Activated CD4-positive, CD25-positive, alpha-beta regulatory T cell treated with anti-CD3 and anti-CD28 coated beads, Interleukin-2, amount 50 U/mL, for 16 hours (primary cell): ENCODE measurements at places on chromosomes 2 and 18.

DNA sequence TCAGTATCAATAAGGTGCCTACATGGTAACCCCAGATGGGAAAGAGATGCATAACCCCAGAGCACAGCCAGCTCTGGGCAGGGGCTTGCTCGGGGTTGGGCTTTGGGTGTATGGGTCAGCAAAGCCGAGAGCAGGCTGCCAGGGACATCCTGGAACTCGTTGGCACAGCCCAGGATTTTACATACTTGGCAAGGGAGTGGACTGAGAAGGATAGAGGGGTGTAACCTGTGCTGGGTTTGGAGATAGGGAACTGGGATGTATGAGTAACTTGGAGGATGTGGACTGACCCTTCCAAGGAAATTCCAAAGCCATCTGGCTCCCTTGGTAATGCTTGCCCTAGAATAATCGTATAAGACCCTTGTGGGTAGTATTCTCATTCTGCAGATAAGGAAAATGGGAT lies 44.2 kb downstream of the GPR39 start:
- no peak for DNase-seq

- no peak for DNase-seq
Observed at GRCh38 chr18:33677891-33678290, 99.9 kb downstream of the ASXL3 start.

GRCh38 chr2:97918818-97919217 lies 76.9 kb downstream of the TMEM131 start:
- no peak for DNase-seq

DNA sequence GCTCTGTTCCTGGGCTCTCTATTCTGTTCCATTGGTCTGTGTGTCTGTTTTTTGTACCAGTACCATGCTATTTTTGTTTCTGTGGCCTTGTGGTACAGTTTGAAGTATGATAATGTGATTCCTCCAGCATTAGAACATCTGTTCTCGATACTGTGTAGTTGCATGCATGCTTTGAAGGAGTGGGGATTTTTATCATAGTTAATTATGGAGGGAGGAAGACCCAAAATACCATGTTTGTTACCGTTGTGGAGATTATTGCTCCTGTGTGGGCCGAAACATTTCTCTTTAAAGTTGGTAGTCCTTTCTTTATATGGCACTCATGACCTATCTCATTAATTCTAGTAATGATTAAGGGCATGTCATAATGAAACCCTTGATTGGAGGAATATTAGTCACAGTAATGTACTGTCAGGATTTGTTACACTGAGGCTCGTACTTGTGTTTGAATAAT lies 87.6 kb downstream of the TTC27 start:
- DNase-seq: no peak

- DNase-seq: no peak
Observed at GRCh38 chr2:112643488-112643887, 2.3 kb upstream of the SLC20A1 start.

DNA sequence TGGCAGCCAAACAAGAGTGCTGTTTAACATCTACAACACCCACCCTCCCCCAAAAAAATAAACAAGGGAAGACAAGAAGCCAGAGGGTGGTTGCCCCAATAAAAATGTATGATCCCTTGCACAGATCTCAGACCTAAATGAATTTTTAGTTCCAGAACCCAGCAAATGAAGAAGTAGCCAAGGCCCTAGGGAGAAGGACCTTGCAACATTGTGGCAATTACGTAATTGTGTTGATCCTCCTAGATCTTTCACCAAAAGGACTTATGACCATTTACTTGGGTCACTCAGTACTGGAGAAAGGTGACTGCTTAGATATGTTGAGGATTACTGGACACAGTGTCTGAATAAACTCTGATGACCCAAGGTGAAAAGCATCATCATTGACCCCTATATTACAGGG lies 1393.8 kb downstream of the LRP1B start:
- DNase-seq: no peak

DNA sequence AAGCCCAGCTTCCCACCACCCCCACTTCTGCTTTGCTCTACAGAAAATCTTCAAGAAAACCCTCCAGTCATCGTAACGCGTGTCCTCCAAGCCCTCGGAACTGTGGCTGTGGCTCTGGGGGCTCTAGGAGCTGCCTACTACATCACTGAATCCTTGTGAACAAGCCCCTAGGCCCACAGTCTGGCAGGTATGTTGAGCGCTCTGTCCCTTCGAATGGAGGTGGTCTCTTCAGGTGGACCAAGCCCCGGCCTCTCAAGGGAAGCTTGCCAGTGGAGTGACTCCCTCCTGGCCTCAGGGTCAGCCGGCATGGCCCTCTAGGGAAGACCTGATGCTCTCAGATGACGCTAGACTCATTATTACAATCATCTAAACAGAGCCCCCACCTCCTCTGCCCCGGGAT lies 6.7 kb downstream of the SPATA3 start:
- no peak for DNase-seq

- no peak for DNase-seq
Observed at GRCh38 chr2:232236200-232236599, 142.4 kb upstream of the ALPP start.

DNA sequence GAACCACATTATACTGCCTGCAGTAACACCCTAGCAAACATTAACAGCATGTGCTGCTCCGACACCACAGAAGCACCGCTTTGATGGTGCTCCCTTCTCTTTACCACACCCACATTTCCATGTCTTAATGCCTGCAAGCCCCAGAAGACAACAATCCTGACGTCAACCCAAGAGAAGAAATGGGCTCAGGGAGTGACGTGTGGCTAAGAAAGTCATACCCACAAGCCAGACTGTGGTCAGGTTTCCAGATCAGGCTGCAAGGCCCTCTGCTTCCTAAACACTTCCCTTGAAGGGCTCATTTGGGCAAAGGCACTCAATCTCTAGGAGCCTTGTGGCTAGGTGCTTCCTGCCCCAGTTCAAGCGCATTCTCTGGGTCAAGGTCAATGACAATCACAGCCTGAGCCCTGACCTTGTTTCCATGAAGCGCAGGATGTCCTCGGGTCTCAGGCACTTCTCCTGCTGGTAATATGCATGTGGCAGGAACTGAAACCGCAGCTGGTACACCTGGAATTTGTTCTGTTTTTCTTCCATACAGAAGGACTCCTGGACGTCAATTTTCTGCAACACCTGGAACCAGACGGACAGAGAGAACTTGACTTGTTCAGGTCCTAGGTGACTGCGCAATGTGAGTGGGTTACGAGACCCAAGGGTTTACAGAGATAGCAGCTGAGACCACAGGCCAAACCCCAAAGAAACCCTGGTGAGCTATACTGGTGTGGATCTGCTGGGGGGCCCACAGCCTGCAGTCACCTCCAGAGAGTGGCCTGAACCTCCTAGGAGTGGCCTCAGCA lies 67.2 kb downstream of the POLR1A start:
- DNase-seq: peak; percentile 32

GRCh38 chr2:41806286-41806685 lies 241.5 kb upstream of the PKDCC start:
- no peak for DNase-seq

DNA sequence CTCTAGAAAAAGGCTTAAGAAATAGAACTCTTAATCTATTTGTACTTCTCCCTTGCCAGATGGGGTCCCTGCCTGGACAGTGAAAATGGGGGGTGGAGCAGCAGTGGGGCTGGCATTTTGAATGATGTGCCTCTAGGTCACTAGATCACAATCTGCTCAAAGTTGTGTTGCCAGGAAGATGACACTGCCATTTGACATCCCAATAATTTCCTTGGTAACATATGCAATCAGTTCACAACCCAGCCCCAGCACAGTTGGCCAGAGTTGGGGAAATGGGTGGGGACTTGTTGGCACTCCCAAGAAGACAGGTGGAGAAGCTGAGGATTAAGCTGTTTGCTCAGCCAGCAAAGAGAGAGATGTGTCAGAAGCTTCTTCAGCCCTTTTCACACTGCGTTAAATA lies 558.3 kb upstream of the KLHL29 start:
- DNase-seq: no peak

DNA sequence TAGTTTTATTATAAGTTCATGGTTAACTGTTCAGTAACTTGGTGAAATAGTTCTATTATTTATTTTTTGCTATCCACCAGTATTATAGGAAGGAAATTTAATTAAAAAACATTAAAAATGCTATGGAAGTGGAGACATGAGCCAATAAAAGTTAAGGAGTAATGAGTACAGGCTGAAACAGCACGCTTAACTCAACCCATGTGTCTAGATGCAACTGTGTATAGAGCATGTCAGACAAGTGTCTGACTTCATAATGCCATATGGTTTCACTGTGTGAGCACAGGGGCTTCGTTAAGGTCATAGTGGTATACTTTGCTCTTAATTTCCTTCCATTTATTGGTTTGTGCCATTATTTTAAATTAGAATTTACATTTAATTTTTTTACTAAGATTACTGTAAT lies 566.8 kb upstream of the NRP2 start:
- DNase-seq: no peak

GRCh38 chr2:3405876-3406275 lies 26.4 kb downstream of the TRAPPC12 start:
- no peak for DNase-seq
